ENCODE measurements at places on chromosomes 3 and 15. TPM values are rescaled to one million over a fixed set of nuclear protein-coding genes. Genes with fewer than 3 reads are reported as not detected.

The PLA2G4E gene
- not detected for total RNA-seq

DNA sequence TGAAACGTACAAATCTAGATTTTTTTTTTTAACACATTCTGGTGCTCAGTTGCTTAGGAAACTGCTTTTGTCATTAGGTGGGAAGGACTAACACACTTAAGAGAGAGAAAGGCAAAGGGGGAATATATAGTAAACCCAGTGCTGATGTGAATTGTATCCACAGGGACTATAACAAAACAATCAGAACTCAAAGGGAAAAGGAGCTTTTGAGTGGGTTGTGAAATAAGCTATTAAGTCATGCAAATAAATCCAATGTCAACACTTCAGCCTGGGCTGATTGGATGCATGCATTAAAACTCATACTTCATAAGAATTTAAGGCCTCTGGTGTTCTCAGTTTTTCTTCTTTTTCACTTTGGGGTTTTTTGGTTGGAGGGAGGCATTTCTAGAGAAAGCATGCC, 628.9 kb downstream of the FHIT start:
- DNase-seq = no peak

The MYO1E gene
- total RNA-seq = 0.25 TPM

DNA sequence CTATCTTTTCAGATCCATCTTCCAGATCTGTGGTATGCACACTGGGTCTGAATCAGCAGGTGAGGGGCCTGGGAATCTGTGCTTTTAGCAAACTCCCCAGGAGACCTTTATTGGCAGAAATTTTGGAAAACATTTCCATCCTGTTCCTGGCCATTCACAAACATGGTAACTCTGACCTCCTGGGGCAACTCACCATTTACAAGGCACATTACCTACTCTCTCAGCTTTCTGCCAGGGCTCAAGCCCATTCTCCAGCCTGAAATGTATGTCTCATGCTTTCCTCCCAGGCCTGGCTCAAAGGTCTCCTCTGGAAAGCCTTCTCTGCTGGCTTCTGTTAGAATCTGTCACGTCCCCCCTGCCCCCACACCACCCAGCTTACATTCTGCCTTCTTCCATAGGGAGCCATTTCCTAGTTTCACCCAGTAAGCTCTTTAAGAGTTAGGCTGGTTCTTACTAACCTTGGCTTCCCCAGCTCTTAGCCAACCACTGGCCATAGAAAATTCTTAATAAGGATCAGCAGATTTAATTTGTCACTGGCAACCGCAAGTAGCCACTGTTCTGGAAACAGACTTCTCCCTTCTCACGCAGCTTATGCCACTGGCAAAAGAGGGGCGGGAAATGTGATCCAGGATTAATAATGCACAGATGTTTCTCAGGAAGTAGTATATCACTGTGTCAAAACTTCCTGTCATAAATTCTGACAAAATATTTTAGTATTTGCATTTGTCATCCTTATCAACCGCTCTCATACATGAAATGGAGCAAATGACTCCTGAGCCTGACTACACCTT, 55.0 kb downstream of the RORA start:
- no peak for DNase-seq

The NAA50 gene
- total RNA-seq = 181 TPM

GRCh38 chr3:141255137-141255845, 23.7 kb downstream of the PXYLP1 start:
- DNase-seq = no peak

DNA sequence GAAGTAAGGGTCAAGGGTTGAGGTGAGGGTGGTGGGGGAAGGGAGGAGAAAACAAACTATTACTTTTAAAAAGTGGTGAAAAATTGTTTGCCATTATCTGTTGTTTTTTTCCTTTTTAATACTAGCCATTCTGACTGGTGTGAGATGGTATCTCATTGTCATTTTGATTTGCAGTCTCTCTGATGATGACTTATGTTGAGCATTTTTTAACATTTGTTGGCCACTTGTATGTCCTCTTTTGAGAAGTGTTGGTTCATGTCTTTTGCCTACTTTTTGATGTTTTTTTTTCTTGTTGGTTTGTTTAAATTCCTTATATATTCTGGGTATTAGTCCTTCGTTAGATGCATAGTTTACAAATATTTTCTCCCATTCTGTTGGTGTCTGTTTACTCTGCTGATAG, 185.9 kb upstream of the ANKRD28 start:
- DNase-seq = no peak

- no peak for DNase-seq
Observed at GRCh38 chr15:89436560-89437311, 59.6 kb downstream of the RHCG start.

- DNase-seq = peak; percentile 4
Observed at GRCh38 chr3:139128803-139129202, 84.1 kb upstream of the PRR23C start.

DNA sequence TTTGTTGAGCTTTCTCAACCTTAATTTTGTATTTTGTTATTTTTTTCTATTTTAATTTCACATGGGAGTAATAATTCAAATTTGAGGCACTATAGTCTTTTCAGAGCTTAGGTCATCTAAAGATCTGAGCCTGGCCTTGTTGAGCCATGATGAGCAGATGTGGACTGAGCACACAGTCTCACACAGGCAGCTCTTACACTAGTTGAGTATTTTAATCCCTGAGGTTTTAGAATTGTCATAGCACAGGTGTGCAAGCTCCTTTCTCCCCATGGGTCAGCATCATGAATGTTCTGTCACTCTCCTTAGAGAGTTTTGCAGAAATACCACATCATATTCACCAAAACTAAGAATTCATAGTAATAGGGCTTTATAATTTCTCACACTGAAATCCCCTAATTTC, 4.9 kb downstream of the ZBTB38 start:
- DNase-seq = no peak

DNA sequence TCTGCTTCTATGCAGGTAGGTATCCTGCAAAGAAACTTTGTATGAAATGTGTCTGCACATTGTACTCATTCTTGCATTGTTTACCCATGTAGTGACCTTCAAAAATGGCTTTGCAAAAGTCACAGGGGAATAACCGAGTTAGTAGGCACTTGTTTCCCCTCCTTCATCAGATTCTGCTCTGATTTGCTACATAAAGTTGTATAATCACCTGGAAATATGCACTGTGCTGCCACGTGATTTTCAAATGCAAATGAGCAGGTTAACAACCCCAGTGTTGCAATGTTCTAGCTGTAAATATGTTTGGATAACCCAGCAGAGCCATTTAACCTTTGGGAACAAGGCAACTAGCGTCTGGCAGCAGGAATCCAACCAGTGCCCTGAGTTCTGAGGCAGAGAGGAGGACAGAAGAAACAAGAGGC, at the start of gene KNG1:
TSS of gene KNG1 (plus strand) at position 321 of the 419 bp plus-strand sequence. CDS start 184 bp downstream, outside the sequence.
- DNase-seq = no peak

DNA sequence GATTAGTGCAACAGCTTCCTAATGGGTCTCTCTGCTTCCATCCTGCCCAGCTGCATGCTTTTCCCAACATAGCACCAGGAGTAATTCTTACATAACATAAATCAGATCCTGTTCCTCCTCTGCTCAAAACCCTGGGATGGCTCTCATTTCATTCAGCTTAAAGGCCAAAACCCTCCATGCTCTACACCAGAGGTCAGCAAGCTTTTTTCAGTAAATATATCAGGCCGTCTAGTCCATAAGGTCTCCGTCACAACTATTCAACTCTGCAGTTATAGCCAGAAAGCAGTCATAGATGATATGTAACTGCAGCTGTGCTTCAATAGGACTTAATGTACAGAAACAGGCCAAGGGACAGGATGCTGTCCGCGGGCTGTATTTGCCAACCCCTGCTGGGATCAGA, 202.8 kb upstream of the UBE2E2 start:
- no peak for DNase-seq

DNA sequence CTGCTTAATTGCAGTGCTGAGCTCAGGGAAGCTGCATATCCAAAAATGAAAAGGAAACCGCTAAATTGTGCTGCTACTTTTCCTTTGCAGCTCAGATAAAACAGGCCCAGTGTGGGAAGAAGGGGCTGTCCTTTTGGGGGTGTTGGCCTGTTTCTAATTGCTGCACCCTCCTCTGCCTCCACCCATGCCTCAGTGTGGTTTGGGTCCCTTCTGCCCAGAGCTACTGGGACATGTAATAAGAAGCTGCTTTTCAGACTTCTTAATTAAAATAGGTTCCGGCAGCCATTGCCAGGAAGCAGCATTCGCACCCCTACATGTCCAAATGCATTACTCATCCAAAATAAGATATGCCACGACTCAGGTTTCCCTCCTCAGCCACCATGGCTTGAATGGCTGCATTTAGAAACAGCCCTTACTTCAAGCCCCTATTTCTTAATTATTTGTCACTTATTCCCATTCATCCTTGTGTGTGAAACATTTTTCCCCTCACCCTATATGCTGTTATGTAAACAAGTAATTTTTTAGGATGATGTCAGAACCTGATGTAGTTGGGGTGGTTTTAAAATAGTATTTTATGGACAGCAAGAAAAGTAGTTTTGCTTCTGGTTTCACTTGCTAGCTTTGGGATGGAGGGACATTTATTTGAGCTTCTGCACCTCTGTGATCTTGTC, 235.9 kb upstream of the CTDSPL start:
- no peak for DNase-seq

- no peak for DNase-seq
Observed at GRCh38 chr3:100041328-100041749, 73.0 kb downstream of the FILIP1L start.

- DNase-seq = no peak
Observed at GRCh38 chr3:150411106-150411460, 3.0 kb downstream of the TSC22D2 start.

DNA sequence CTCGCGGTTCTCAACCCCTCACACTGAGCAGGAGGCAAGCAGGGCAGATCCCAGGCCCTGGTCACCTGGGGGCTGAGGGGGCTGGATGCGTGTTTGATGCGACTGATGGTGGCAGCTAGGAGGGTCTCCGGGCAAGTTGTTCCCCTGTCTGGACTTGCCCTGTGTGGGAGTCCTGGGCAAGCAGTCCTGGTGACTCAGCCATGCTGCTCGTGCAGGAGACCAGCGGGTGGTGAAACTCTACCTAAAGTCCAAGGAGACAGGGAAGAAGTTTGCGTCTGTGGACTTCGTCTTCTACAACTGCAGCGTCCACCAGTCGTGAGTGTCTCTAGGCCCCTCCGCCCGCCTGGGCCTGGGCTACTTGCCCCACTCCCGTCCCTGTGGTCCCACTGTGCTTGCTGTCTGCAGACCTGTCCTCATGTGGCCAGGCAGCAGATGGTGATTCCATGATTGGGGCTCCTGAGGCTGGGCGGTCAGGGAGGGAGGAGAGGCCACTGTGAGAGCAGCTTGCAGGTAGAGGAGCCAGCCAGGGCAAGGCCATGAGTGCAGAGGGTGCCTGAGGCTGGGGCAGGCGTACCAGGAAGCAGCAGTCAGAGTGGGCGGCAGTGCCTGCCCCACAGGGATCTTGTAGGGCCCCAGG, 23.1 kb downstream of the PLXNA1 start:
- no peak for DNase-seq

- DNase-seq = no peak
Observed at GRCh38 chr15:39907216-39907615, 12.8 kb downstream of the GPR176 start.

- DNase-seq = no peak
Observed at GRCh38 chr3:101858464-101859030, 9.2 kb downstream of the NFKBIZ start.

DNA sequence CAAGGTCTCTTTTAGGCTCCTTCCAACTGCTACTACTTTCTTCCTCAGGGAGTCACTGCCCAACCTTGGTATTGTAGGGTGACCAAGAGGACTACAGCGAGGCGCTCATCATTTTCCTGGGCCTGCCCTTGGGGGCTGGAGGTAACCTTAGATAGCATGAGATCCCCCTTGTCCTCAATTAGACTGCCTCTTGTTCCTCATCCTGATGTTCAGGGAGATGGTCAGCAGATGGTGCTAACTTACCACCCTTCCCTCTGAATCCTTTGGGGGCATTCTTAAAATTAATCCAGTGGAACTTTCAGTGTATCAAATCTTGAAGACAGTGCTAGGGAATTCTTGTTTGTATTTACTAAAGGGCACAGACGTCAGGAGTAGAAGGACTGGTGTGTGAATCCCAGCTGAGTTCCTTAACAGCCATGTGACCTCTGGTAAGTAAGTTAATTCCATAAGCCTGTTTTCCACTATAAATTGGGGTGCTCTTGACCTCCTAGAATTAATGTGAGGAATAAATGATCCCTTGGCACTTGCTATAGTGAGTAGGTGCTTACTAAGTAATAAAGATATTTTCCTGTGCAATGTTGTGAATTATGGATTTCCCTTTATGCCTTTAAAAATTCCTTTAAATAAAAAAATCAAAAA, 4.1 kb upstream of the CLPX start:
- peak; percentile 80 for DNase-seq

DNA sequence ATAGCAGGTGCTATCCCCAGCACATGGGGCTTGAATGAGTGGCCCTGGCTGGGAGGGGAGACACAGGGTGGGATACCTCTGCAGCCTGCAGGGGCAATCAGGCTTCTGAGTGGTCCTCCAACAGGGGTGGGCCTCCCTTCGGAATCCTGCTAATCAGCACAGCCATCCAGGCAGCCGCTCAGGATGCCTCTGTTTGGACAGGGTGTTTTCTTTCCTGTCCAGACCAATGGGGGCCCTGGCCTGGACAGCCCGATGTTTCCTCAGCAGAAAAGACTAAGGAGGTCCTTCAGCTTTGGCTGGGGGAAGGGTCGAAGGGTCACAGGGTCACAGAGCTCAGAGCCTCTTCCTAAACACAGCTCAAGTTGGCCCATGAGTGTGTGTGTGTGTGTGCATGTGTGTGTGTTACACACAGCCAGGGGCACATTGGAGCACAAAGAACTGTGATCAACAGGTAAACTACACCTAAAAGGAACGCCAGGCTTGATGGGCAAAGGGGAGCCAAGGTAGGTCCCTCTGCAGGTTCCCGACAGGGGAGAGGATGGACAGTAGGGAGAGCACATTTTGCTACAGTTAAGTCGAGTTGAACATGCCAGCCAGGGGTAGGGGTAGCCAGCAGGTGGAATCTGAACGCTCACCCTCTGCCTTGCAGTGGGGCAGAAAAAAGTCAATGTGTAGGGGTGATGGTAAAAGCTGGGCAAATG, 1.1 kb upstream of the HAPLN3 start:
- DNase-seq = no peak

The PLA2G4D gene
- total RNA-seq = not detected

The PLSCR2 gene
- not detected for total RNA-seq

- peak; percentile 81 for DNase-seq
Observed at GRCh38 chr3:197750858-197751737, 1.4 kb downstream of the FYTTD1 start.

The GPR87 gene
- total RNA-seq = not detected

The TARS3 gene
- 12.4 TPM for total RNA-seq

DNA sequence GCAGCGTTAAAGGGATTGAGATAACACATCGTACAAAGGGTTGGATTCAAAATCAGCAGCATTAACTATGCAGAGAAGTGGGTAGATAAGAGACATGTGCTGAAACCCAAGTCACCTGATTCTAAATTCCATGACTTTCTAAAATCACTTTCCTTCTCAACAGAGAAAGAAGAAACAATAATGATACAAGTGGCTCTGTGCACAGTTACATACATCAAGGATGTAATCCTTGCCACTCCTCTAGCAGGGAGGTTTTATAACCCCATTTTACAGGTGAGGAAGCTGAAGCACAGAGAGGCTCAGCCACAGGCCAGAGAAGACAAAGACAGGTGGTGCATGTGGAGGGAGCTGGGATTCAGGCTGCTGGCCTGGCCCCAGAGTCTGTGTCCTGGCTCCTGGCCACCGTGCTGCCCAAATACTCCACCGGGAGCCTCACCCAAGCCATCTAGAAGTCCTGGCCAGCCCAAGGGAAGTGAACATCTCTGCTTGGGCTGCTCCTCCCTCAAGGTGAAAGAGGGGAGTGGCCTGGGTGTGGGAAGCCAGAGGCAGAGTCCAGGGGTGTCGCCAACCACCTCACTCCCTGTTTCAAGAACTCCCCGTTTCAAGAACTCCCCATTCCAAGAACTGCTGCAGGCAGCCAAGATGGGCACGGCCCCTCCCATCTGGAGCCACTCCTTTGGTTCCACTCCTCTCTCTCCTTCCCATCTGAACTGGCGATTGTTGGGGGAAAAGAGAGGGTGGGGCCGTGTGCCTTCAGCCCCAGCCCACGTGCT, 147.1 kb downstream of the NUP210 start:
- DNase-seq = no peak

Data from Karpas-422 (cell line).